Progenitor cell of endocrine pancreas (in vitro differentiated cells): ENCODE measurements at places on chromosomes 4 and X.

DNA sequence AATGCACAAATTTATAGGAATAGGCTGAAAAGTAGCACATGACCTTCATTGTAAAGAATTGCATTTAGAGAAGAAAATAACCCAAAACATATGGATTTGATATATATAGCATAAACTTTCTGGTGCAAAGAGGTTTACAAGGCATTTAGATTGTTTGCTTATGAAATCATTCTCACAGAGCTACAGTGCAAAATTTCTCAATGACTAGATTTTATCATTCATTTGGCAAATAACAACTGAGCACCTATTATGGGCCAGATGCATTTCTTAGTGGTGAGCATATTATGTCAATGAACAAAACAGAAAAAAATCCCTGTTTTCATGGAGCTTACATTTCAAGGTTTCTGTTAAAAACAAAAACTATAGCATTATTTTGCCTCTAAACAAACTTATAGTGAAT, 34.1 kb upstream of the TNIP3 start:
- no peak for DNase-seq

GRCh38 chrX:150182161-150182560, 181.0 kb upstream of the MAMLD1 start:
- DNase-seq: no peak

DNA sequence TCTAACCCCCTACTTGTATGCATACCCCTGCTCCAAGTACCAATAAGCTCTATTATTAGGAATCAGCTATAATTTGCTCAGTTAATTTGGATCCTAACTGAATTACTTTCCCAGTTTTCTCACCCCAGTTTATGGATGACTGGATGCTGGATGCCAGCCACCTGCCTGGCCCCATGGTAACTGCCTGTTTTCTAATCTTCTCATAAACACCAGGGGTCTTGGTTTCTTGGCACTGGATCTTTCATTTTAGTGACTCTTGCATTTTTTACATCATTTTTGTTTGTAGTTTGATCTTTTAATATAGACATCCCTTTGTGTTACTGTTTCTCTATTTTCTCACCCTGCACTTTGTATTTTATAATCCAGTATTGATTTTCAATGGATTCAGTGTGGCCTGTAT, 246.8 kb downstream of the ADGRL3 start:
- DNase-seq: no peak

- DNase-seq: no peak
Observed at GRCh38 chr4:166458756-166459155, 585.7 kb downstream of the TLL1 start.

DNA sequence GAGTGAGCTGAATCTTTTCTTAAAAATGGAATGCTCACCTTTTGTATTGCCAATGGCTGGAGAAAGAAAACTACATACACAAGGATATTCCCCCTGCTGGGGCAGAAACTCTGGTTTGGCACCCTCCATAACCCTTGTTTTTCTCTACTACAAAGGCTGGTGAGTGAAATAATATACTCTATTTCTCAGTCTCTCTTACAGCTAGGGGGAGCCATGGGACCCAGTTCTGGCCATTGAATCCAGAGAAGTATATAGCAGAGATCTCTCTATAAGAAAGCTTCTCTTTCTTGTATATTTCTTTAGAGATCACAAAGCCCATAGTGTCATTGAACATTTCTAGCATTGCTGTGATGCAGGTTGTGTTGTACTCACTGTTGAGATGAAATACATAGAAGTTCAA, 49.8 kb downstream of the SMPX start:
- no peak for DNase-seq

DNA sequence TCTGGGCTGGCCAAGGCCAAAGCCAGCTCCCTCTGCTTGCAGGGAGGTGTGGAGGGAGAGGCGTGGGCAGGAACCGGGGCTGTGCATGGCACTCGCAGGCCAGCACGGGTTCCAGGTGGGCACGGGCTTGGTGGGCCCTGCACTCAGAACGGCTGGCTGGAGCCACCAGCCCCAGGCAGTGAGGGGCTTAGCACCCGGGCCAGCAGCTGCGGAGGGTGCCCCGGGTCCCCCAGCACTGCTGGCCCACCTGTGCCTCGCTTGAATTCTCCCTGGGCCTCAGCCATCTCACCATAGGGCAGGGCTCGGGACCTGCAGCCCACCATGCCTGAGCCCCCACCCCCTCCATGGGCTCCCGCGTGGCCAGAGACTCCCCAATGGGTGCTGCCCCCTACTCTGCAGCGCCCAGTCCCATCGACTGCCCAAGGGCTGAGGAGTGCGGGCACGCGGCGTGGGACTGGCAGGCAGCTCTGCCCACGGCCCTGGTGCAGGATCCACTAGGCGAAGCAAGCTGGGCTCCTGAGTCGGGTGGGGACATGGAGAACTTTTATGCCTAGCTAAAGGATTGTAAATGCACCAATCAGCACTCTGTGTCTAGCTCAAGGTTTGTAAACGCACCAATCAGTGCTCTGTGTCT, 193.9 kb downstream of the LARP7 start:
- no peak for DNase-seq

GRCh38 chrX:22366166-22366702, 93.5 kb downstream of the CBLL2 start:
- no peak for DNase-seq

DNA sequence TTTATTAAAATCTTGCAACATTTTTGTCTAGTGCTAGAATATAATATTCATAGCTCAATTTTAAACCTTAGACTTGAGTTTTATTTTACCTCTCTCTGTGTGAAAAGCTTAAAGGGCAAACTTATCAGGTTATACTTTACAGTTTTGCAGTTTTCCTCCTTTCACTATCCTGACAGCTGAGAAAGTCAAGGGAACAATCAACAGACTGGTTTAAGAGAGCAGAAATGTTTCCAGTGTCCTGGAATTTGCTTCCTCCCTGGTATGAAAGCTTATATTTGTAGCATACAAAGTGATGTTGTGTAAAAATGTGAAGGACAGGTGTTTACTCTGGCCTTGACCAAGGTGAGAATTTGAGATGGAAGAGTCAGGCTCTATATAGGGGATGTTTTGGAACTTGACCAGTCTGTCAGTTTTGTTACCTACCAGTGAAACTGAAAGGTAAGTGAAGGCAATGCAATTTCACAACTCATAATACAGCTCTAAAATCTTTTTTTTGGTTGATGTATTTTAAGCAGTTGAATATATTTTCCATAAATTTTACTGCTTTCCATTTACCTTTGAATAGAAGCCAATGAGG, 64.6 kb downstream of the FHIP1A start:
- no peak for DNase-seq
